ENCODE measurements at places on chromosomes 16 and 17.

- DNase-seq, result no peak
Observed at GRCh38 chr17:72510351-72511016, 389.7 kb downstream of the SOX9 start.

DNA sequence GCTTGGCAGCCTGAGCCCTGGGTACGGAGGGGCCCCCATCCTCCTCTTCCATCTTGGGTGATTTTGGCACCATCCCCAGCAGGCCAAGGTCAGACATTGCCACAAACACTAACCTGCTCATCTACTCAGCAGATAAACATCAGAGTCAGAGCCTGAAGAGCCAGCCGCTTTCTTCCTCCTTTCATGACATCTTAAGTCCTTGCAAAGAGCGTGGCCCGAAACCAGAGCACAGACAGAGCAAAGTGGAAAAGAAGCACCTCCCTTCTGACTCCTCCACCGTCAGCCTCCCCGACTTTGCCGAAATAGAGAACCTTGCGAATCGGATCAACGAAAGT is 60.4 kb upstream of the RPH3AL start:
- peak; percentile 16 for DNase-seq

DNA sequence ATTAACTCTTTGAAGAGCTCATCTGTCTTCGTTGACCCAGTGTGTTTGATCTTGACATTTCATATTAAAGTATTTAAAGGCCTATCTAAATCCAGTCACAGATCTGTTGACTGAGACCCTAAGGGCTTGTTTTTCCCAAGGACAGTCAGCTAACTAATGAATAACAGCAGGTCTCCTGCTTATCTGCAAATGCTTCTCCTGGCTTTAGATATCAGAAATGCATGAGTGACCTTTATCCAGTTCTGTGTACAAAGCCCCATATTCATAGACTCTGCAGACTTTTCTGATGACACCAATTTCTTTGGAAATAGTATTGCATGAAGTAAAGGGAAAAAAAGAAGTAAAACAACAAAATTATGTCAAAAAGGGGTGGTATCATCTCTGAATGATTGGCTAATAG is 70.3 kb downstream of the YPEL2 start:
- no peak for DNase-seq

GRCh38 chr17:7881276-7882054 is 7.1 kb upstream of the CHD3 start:
- no peak for DNase-seq

DNA sequence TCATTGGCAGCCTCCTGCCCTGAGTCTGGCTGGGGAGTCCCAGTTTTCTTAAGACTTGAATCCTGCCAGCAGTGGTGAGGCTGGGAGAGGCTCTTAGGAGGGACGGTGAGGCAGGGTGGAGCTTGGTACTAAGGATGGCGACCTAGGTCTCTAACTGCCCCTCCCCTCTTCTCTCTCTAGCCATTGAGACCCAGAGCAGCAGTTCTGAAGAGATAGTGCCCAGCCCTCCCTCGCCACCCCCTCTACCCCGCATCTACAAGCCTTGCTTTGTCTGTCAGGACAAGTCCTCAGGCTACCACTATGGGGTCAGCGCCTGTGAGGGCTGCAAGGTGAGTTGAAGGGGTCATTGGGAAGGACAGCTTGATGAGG is 16.4 kb downstream of the GJD3 start:
- no peak for DNase-seq

- DNase-seq, result no peak
Observed at GRCh38 chr16:59878479-59878878, 1144.4 kb upstream of the GOT2 start.

GRCh38 chr17:7130621-7131422 is 16.2 kb upstream of the ASGR2 start:
- DNase-seq, result no peak

GRCh38 chr16:7561908-7562405 is 229.3 kb downstream of the RBFOX1 start:
- no peak for DNase-seq

DNA sequence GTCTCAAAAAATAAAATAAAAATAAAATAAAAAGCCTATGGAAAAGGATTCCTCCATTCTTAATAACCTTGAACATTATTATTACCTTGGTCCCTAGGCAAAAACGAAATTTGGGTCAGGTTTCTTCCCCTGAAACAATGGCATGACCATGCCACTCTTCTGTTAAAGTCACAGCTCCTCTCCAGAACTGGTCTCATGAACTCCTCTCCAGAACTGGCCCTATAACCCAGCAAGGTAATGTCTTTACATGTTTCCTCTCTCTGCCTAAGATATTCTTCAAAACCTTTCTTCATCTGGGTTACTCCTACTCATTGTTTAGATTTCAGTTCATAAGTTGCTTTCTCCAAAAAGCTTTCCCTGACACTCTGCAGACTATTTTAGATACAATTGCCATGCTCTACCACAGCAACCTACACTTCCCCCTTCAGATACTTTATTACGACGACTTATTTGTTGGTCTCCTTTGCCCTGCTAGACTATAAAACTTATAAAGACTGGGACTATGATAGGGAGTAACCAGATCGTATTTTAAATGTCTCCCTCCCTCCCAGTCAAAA is 13.5 kb downstream of the TRIM37 start:
- no peak for DNase-seq

DNA sequence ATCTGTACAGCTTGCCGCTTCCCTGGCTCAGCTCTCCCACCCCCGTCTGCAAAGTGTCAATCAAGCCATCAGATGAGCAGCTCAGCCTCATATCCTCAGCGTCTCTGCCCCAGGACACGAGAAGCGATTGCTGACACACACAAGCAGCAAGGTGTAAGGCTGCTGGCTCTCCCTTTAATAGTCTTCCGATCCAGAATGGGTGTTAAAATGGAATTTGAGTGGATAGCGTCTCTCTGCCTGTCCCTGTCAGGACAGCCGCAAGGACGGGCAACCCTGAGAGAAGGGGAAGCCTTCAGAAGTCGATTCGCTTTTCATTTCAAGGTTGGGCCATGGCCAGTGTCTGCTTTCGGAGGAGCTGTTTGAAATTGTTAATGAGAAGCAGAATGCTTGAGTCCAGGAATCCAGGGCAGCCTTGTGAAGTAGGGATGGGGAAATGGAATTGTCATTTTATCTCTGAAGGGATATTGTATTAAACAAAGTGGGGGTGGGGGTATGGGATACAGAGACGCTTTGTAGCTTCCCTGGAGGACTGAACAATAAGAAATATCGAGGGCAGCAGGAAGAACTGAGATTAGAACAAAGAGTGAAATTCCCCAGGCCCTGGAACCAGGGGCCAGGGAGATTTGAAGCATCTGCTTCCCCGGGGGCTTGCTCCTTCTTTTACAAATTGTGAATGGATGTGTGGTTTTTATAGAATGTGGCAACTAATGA is 4.7 kb upstream of the PIPOX start:
- DNase-seq, result no peak

GRCh38 chr17:41521574-41522261 is 3.0 kb upstream of the KRT15 start:
- no peak for DNase-seq

- no peak for DNase-seq
Observed at GRCh38 chr16:84826558-84826941, 6.8 kb downstream of the CRISPLD2 start.

GRCh38 chr17:68288375-68288774 is 2.6 kb downstream of the SLC16A6 start:
- DNase-seq, result no peak

GRCh38 chr17:30347488-30347887 is 13.6 kb upstream of the TMIGD1 start:
- DNase-seq, result no peak

GRCh38 chr17:7560172-7561027 is 1.3 kb upstream of the SENP3 start:
- peak; percentile 61 for DNase-seq

DNA sequence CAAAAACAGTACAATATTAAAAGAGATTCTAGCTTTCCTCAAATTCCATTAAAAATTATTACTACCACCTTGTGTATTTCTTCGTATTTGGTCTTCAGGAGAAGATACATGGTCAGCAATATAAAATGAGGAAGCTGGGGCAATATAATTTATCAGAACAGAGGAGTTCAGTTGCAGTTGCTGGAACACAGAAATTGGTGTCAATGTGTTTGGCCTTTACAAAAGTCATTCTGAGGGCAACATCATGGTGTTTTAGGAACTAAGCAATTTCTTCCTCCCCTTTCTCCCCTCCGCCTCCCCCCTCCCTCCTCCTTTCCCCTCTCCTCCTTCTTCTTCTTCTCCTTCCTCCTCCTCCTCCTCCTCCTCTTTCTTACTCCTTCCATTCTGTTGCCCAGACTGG is 102.1 kb downstream of the YPEL2 start:
- DNase-seq, result no peak

DNA sequence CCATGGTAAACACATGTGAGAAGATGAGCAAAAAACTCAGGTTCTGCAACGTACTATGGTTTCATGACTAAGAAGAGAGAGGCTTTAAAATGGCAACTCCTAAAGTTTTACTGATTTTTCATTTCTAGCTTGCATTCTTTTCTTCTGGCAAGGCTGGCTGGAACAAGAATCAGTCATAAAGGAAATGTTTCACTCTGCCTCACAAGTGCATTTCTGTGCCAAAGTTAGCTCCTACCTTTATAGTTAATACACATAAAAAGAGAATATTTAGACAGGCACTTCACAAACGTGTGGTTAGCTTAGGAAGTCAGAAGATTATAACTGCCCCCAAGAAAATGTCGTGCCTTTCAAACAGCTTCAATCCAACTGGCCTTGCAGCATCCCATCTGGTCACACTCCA is 417.1 kb upstream of the CDH11 start:
- no peak for DNase-seq

GRCh38 chr17:31051506-31051905 is 43.3 kb upstream of the NF1 start:
- DNase-seq, result no peak

GRCh38 chr16:51017969-51018368 is 133.1 kb downstream of the SALL1 start:
- DNase-seq, result no peak

GRCh38 chr17:7280519-7281073 is 922 bp upstream of the SLC2A4 start:
- peak; percentile 89 for DNase-seq

All from CD4-positive, alpha-beta T cell treated with Interleukin-2 at 100 ng/mL for 4 hours (primary cell).